Stimulated activated CD8-positive, alpha-beta memory T cell treated with anti-CD3 and anti-CD28 coated beads, Interleukin-7, amount 100 ng/mL, for 4 hours (primary cell): ENCODE measurements at places on chromosomes 16 and 17.
A peak's percentile ranks its signal among the peaks of the same experiment; 100 is the strongest.

DNA sequence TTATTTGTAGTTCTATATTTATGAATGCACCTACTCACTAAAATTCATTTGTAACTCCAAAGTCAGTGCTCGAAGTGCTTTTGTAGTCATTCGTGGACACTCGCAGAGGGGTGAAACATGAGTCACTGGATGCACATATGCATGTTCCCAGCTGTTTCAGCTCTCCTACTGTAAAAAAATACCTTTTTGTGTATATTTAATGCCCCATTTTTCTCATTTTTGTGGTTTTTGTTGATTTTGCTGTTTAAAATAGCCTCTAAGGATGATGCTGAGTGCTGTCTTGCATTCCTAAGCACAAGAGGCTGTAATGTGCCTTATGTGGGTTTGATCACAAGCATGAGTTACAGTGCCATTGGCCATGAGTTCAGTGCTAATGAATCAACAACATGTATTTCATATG is 30.6 kb downstream of the CENPV start:
- no peak for DNase-seq

- no peak for DNase-seq
Measured at GRCh38 chr16:66254106-66254505, 112.4 kb upstream of the CDH5 start.

DNA sequence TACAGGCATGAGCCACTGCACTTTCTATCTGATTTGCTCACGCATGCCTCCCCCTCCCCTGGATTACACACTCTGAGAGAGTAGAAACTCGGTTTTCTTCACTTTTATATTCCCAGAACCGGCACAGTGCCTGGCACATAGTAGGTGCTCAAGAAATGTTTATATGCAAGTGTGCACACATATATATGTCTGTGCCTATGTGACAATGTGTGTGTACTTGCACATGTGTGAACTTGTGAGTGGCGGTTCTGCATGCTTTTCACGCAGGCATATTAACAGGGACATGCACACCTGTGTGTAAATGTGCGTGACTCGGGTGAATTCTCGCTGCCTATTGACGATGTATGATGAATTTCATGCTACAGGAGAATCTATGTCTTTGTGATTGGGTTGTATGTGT is 22.1 kb upstream of the IL21R start:
- no peak for DNase-seq

GRCh38 chr17:56186222-56186786 is 33.0 kb downstream of the ANKFN1 start:
- no peak for DNase-seq

- no peak for DNase-seq
Measured at GRCh38 chr16:62035115-62036092, 834 bp downstream of the CDH8 start.

- no peak for DNase-seq
Measured at GRCh38 chr17:74326506-74326905, 480 bp downstream of the KIF19 start.

- DNase-seq, result no peak
Measured at GRCh38 chr17:16425698-16426659, 10.6 kb downstream of the TRPV2 start.

GRCh38 chr16:79429381-79430190 is 171.0 kb downstream of the MAF start:
- no peak for DNase-seq

- no peak for DNase-seq
Measured at GRCh38 chr16:73890186-73891128, 406.2 kb upstream of the PSMD7 start.

DNA sequence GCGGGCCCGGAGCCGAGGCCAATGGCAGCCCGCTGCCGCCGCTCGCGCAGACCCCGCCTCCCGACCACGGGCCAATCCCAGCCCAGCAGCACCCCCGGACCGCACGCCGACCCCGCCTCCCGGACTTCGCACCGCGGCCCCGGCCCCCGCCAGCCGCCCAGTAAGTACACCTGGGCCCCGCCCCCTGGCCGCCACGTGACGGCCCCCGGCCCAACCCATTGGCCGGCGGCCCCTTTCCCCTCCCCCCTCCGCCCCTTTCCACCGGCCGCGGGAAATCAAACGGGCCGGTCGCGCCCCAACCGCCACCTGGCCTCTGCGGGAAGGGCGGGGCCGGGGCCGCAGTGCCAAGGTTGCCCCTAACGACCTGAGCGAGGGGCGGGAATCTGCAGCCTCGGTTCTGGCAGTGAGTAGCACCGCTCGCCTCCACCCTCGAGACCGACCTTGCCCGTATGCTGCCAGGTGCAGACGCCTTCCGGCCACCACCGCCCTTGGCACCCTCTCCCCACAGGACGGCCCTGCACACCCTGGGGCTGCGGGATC is at the start of gene YBX2:
Gene YBX2 (minus strand): TSS at position 26 of the 540 bp plus-strand sequence. CDS start 139 bp downstream, outside the sequence.
- peak; percentile 60 for DNase-seq

DNA sequence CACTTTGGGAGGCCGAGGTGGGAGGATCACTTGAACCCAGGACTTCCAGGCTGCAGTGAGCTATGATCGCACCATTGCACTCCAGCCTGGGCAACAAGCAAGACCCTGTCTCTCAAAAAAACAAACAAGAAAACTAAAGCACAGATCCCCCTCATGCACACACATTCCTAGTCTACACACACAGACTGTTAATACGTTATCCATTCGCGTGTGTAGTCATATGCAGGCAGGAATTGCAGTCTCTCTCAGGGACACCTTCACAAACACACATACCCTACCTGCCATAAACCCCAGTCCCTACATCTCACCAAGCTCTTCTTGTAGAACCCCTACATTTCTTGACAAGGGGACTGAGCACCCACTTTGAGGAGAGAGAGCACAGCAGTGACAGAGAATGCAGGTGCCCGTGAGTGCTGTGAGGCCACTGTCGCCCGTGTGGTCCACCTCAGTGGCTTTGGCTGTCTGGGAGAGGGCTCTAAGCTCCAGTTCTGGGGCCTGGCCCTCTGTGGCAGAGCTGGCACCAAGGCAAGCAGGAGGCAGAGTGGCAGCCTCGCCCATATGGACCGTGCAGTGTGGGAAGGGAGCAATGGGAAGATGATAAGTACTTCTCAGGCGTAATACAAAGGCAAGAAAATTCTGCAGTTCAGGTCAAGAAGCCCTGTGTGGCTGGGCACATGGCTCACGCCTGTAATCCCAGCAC is 59.0 kb upstream of the RPH3AL start:
- no peak for DNase-seq

GRCh38 chr16:27498916-27499658 is 50.6 kb downstream of the GTF3C1 start:
- no peak for DNase-seq

- peak; percentile 85 for DNase-seq
Measured at GRCh38 chr17:75271233-75271954, 363 bp upstream of the MIF4GD start.
